Suppressor macrophage treated with lipopolysaccharide for 4 hours (primary cell): ENCODE measurements at places on chromosomes 2 and 18.
A peak's percentile ranks its signal among the peaks of the same experiment; 100 is the strongest.

- no peak for DNase-seq
These were observed 85.6 kb upstream of the DCC start for GRCh38 chr18:52254367-52254766.

DNA sequence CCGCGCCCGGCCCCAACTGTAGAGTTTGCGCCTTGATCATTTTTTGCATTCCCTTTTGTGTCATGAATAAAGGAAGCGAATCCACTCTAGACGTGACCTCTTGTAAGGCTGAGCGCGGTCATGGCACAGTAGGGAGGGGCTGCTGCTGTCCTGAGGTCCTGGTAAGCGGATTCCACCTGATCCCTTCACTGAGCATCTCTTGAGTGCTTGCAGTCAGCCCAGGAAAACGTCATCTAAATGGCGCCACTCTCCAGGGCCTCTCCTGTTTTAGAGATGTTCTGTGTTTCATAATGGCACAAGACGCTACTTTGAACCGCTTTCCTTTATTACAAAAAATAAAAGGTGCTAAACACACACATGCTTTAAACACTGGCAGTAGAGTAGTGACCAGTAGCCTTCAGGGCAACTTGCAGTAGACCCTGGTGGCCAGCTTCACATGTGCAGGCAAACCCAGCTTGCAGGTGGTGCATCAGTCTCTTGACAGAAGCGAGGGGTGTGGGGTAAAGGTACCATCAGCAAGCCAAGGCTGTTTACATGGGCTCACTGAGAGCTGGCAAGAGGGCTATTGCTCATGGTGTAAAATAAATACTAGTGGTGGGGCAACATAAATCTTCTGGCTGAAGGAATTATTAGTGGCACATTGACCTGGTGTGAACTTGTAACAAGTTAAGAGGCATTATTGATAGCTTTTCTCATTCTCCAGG is 43.0 kb upstream of the ACKR3 start:
- DNase-seq: no peak

DNA sequence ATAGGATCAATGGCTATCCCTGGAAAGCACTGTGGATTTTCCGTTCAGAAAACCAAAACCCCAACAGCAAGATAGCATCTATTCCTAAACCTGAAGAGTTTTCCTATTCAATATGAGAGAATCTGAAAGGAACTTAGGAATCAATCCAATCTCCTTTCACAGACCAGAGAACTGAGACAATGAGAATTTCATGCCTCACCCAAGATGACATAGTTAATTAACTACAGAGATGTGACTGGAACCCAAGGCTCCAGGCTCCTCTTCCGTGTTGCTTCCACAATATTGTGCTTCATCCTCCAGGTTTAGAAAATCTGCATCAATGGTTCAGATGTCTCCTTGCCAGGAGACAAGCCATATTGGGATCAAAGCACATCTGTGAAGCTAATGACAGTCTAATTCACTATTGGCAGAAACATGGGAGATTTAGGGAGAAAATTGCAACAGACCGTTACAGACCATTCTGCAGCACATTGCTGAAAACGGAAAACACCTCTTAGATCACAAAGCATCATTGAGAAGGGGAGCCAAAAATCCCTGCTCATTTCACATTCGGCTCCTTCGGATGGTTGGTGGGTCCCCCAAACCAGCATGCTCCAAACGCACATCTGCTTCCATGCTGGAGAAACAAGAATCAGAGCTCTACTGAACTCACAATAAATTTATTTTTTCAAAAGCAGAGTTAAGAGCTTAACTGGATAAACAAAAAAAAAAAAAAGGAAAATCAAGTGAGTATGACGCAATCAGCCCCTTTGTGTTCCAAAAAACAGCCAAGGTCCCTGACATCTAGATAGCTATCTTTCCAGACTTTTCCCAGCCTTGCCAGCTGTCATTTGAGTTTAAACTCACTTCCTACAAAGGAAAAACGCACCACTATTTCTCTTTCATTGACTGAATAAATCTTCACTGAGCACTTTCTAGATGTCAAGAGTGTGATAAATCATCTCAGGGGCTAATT is 290.3 kb downstream of the C1D start:
- DNase-seq: no peak

DNA sequence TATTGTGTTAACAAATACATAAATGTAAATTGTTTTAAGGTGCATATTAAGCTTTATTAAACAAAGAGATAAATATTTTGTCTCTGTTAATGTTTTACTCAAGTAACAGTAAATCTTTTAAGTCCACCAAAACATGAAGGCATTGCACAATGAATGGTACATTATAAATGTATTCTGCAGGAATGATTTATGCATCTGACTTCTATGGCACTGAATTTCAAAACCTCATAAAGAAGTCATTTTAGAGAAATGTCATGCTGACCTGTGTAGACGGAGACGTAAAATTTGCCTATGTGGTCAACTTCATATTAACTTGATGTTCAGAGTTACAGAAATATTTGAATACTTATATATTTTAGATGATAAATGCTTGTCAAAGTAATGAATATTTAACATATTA is 194.7 kb downstream of the BABAM2 start:
- DNase-seq: no peak

- no peak for DNase-seq
These were observed 16.2 kb upstream of the GLS start for GRCh38 chr2:190864375-190864774.

- no peak for DNase-seq
These were observed 13.4 kb upstream of the EVA1A start for GRCh38 chr2:75574106-75574505.

GRCh38 chr2:85705680-85706039 is 11.5 kb downstream of the GNLY start:
- DNase-seq: peak; percentile 90

DNA sequence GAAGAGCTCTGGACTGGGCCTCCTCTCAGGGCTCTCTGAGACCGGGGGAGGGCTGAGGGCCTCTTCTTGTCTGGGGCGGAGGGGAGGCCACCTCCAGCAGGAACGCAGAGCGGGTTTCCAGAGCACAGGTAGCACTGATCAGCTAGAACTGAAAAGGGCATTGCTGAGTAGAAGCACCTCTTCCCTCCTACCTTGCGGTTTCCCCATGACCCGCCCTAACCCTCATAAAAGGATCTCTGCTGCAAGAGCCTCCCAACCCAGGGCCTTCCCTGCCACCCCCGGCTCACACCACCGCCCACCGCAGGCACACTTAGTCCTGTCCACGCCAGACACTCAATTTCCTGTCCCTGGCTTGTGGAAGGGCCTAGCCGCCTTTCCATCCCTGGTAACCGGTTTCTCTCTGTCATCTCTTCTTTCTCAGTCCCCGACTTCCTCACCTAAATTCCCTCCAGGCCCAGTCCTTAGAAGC is 966 bp downstream of the ADCY3 start:
- DNase-seq: no peak

DNA sequence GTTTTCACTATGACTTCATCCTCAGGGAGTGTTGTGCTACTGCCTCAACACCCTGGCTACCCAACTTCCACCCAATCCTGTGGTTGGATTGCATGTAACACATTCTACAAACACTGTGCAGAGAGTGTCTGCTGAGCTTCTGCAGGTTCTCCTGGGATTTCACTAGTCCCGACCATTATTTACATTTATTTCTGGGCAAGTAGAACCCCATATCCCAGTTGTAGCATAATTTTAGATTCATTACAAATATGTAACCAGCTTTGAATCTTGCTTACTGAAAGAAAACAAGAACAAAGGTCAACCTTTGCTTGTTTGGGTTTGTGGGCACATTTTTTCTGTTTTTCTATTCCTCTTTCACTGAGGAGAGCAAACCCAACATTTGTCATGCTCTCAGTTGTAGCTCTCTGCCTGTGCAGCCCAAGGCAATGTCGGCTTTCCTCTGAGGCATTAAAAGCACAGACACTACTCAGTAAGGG is 2036.1 kb upstream of the LRRTM1 start:
- DNase-seq: no peak

DNA sequence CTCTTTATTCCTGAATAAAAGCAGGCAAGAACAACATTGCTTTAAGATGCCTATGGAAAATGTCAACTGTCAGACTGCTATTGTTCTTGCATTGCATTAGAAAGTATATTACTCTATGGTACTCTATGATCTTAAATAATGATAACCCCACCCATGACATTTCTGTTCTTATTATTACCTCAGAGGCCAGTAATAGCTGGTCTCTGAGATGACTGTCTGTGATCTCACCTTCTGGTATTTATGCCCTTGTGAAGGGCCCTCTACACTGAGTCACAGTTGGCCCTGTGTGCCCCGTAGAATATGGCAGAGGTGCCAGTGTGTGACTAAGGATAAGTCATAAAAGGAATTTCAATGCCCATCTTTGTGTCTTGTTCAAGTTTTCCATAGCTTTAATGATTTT is 61.0 kb downstream of the SPP2 start:
- no peak for DNase-seq

GRCh38 chr2:3838348-3838747 is 135.0 kb downstream of the DCDC2C start:
- no peak for DNase-seq

GRCh38 chr2:70861777-70862625 is 26.4 kb upstream of the CD207 start:
- peak; percentile 90 for DNase-seq

DNA sequence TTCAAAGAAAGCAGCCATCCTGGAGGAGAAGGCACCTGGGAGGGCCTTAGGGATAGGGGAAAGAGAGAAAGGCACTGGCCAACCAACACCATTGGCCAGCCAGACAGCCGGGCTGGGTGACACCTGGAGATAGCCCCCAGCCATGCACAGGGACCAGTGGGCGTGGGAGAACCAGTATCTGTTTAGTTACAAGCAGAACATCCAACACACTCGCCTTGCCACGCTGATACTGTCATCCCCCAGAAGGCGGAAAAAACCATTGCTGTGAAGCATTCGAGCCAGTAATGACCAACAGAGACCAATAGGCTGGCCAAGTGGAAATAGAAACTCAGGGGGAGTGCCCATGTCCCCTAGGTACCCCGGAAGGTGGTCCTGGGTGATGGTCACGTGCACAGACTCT is 15.5 kb downstream of the ASPRV1 start:
- DNase-seq: no peak

GRCh38 chr2:16683576-16683975 is 17.9 kb upstream of the CYRIA start:
- DNase-seq: no peak

GRCh38 chr2:27993402-27993787 is 102.9 kb downstream of the BABAM2 start:
- DNase-seq: no peak
